Left ventricle myocardium superior (tissue), 1 donor: ENCODE measurements at places on chromosomes 2 and 18.

GRCh38 chr2:205714058-205714776 is 31.9 kb downstream of the NRP2 start:
- DNase-seq: no peak

DNA sequence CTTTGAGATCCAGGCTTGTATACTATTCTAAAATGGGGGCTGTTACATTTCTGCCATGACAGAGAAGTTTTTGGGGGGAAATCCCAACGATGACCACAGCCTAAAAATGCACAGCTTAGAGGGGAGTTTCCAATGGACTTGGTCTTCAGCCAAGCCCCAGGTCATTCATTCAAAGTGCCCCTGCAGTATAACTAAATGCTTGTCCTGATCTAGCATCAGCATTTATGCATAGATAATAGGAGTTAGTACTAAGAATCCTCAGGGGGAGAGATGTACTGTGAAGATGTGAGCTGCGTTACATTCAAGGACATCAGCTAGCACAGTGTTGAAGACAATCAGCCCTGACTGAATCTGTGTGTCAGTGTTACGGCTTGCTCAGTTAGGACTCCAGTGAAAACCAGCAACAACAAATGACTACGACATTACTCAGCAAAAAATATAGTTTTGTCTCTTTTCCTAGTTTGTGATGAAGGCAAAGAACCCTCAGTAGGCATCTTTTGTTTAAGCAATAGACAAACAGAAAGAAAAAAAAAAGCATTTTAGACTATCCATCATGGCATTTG is 160.9 kb downstream of the ZEB2 start:
- DNase-seq: no peak

DNA sequence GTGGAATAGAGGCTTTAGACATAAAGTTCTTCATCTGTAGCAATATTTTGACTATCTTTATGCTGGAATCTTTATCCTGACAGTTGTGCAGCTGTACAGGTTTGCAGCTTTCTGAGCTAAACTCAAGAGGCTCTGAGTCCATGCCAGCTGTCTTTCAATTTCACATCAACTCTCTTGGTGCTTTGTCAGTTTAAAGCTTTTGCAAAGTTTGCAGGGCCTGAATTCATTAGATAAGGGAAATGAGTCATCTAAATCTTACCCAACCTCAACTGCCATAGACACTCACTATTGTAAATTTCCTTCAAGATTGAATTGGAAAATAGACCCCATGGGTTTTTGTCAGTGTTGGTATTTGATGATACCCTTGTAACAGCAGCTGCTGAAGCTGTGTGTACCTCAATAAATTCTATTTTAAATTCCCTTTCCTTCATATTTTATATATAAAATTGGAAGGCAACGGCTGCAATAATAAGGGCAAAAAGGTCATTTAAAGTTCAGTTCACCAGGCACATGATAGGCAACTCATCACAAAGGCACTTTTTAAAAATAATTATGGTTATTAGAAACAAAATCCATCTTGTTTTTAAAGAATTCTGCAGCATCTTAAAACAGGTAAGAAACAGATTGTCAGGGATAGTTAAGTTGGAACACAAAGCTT is 169.9 kb upstream of the SLC39A10 start:
- DNase-seq: no peak

DNA sequence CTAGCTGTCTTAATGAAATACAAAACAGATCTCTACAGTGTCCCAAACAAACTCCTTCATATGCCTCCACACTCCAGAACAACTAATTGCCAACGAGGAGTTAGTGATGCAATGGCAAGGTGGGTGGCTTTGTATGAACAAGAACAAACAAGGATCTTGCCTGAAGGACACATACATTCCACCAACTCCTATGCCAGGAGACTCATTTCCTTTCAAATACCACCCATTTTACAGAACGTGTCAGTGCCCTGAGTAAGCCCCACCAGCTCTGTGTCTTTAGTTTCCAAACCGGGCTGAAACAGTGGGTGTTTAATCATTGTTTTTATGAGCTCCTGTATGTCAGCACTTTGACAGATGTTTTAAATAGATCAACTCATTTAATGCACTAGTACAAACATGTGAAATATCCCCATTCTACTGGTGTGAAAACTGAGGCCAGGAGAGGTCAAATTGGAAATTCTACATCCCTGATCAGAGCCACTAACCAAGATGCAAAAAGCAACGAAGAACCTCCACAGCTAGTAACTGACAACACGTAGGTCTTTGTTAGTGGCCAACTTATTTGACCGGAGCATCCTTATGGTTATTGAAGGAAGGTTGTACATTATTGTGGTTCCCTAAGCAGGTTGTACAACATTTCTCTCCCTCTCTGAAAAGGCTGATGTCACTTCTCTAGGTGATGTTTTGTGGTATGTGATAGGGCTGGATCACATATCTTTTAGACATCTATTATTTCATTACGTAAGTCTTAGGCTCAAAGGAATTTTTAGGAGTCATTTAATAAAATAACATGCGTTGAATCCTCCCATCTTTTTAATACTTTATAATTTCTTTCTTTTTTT is 534.9 kb upstream of the TNP1 start:
- no peak for DNase-seq

- DNase-seq: no peak
These were observed 81.4 kb upstream of the ID2 start for GRCh38 chr2:8600456-8600855.

DNA sequence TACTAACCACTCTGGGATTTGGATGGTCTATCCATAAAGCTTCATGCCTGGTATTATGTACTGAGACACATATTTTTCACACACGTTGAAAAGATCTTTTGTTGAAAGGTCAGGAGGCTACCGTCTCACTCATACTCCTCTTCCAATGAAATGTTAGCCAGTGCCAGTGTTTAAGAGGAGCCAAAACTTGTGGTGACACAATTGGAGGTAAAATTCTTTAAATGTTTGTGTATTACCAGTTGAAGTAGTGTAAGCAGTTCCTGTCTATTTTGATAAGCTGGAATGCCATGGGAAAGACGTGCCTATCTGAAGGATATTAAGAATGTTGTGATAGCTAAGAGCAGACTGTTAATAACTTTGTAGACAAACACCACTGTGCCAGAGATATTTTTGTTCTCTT is 32.1 kb downstream of the MARCHF7 start:
- DNase-seq: no peak

- DNase-seq: no peak
These were observed 4.4 kb downstream of the TBR1 start for GRCh38 chr2:161420406-161421074.

DNA sequence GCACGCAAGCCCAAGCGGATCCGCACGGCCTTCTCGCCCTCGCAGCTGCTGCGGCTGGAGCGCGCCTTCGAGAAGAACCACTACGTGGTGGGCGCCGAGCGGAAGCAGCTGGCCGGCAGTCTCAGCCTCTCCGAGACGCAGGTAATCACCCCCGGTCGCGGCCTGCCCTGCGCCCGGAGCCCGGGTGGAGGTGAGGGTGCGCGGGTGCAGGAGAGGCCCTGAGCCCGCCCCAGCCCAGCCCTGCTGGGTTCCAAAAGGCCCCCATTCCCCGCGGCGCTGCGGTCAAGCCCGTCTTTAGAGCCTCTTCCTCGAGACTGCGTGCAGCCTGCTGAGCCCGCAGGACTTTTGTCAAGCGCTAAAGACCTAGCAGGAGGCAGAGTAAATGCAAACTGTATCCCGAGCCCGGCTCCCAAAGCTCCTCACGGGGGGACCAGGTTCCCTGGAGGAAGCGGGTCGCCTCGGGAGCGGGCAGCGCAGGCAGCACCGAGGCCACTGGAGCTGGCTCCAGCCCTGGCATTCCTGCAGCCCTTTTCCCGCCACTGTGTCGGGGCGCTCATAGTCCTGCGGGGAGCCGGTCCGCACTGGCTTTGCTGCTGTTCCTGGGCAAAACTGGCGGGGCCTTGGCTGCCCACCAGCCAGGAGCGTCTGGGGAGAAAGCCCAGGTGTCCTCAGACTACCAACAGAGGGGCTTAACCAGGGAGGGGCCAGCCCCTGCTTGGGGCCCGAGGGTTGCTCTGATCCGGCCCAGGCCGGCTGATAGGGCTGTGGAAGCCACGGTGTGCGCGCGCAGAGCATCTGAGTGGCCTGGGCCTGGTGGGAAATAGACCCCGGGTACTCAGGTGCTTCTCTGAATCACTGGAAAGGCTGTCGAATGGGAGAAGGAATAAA is 7.3 kb downstream of the EMX1 start:
- DNase-seq: no peak

GRCh38 chr2:78383576-78383975 is 641.9 kb upstream of the REG3G start:
- DNase-seq: no peak

DNA sequence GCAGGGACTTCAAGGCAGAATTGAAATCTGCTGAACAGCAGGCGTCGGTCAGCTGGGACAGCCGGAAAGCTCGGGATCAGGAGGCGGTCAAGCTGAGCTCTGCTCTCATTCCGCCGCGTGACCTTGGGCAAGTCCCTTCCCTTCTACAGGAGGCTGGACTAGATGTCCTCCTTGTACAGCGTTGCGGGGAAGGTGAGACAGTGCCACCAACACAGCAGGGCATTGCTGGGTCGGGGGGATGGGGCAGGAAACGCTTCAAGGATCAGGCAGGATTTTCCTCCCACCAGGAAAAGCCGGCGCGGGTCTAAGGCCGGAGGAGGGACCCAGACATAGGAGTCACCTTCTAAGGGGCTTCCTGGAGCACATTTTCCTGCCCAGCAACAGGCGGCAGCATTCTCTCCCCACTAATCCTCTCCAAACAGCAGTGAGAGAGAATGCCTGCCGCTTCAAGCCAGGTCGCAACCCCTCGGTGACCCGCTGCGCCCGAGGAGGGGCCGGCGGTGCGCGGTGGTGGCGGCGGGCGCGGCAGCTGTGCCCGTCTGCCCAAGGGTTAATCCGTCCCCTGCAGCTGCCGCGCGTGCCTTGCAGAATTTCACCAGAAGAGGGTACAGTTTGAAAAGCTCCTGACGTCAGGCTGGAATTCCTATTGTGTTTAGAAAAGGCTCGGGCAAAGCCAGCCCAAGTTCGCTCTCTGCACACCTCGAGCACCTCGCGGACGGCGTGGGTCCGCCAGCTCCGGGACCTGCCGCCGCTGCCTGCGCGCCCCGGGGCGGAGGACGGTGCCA is at the start of gene KCNF1:
Gene KCNF1 (plus strand): TSS at position 644 of the 785 bp plus-strand sequence. CDS start 493 bp downstream, outside the sequence.
- peak; percentile 44 for DNase-seq

DNA sequence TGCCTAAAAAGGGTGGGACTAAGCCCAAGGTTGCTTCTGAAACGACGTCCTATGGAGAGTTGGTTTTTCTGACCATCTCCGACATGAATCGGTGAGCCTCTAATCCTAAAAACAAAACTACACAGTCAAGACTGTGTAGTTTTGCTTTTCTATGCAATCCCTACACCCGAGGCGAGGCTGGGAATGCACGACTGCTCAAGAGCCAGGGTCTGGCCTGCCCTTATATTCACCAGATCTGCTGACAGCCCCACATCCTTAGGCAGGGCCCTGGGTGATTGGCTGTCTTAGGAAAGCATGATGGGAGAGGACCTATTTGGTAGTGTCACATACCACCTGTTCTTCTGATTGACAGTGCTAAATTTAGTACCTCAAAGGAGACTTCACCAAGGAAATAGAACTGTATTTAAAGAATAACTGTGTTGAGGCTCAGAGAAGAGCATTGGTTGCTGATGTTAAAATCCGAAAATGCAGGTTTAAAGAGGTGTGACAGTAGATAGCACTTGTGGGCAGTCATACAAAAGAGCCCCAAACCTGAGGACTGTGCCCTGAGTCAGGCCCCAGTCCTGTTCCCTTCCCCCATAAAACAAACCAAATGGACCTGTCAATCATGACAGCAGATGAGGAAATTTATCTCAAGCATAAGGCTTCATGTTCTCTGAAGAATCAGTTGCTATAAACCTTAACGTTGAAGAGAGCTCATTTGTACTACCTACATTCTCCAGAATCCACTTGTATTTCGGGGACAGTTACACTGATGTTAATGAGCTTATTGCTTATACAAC is at the start of gene TTN:
Gene TTN (minus strand): TSS at position 197 of the 782 bp plus-strand sequence. CDS start 2,781 bp downstream, outside the sequence.
- peak; percentile 75 for DNase-seq
